ENCODE measurements at places on chromosomes 1 and 21.
A peak's percentile ranks its signal among the peaks of the same experiment; 100 is the strongest.

DNA sequence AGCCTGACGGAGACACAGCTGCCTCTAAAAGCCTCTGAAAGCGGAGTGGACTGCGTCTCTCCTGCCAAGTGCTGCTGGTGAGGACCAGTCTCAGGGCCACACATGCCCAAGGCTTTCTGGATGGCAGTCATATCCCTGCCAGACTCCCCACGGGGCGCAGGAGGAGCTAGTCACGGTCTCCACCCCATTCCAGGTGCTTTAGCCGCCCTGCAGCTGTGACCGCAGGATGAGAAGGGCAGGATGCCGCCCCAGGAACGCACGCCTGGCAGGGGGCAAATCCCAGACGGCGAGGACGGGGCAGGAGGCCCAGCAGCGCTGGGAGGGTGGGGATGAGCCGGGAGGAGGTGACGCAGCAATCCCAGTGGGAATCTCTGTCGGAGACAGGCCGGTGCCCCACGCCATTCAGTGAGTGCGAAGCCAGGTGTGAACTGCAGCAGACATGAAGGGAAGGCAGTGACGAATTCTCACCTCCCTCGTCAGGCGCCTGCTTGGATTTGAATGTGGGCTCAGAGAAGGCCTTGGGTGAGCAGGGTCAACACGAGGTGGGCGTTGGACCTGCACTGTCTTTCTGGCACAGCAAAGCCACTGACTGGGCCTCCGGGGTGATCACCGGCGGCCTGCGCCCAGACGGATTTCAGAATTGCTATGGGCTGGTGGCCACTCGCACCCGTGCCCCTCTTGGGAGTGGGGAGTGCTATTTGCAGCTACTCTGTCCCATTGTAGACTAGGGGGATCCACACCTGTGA is 38.5 kb upstream of the SLC19A1 start:
- DNase-seq = no peak

DNA sequence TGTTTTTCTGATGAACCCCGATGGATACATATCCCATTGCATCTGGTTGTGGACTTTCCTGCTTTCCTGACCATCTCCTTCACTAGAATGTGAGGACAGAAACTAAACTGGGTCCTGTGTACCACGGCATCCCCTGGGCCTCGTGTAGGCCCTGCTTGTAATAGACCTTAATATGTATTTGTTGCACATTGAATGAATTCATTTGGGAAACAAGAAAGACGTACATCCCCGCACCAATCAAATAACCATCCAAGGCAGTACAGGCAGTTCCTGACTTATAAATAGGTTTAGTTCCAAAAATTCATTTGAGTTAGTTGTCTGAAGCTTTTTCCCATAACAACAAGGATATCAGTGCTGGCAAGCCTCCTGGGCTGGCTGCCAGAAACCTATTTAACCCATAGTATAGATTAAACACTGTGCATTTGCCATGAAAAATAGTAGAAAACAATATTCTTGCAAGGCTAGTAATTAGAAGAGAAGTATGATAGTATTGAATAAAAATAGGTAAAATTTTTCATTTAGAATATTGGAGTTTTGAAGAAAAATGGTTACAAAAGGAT is 81.8 kb upstream of the CD34 start:
- DNase-seq = no peak

GRCh38 chr1:42938645-42939615 is 19.7 kb downstream of the SLC2A1 start:
- DNase-seq = no peak

DNA sequence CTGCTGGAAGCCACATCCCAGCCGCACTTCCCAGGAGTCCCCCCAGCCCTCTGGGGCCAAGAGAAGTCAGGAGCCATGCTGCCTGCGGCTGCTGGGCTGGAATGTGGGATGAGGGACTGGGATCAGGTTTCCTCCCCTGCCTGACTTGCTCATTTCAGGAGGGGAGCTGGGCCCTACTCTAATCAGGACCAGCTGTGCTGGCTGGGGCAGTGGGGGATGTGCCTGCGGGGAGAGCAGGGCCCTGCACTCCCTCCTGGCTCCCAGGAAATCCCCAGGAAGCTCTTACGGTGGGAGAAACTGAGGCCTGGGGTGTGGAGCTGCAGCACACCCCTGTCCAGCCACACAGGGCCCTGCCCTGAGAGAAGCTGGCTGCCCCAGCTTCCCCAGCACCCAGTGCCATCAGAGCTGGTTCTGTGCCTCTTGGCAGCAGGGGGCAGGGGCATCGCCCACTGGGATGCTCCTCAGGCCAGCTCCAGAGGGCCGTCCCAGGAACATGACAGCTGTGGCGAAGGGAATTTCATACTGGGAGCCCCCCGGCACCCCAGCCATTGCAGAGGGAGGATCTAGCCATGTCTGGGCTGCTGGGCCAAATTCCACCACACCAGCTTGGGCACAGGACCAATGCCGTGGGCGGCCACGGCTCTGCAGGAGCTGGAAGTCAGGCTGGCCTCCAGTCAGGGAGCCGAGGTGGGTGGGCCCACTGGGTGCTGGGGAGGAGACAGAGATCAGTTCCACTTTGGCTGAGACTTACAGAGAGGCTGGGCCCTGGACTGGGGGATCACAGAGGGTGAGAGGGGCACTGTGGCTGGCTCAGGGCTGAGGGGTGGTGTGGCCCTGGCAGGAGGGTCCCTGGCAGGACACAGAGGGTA is 21.3 kb upstream of the PRSS38 start:
- peak; percentile 83 for DNase-seq

DNA sequence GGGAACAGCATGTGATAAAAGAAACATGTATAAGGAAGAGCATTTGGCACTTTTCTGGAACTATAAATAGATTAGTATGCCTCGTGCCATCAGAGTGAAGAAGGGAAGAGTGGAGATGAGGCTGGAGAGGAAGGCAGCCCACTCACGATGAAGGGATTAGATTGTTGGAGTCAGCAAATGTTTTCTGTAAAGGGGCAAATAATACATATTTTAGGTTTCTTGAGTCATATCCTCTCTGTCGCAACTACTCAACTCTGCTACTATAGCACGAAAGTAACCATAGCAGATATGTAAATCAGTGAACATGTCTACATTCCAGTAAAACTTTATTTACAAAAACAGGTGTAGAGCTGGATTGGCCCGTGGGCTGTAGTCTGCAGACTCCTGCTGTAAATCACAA is 147.8 kb downstream of the TENT5C start:
- no peak for DNase-seq

- DNase-seq = peak; percentile 54
These were observed 51.6 kb downstream of the PLPP3 start for GRCh38 chr1:56527548-56528302.

GRCh38 chr1:93774707-93775106 is 93.1 kb upstream of the BCAR3 start:
- no peak for DNase-seq

GRCh38 chr1:35810096-35810881 is 2.5 kb downstream of the AGO4 start:
- no peak for DNase-seq

DNA sequence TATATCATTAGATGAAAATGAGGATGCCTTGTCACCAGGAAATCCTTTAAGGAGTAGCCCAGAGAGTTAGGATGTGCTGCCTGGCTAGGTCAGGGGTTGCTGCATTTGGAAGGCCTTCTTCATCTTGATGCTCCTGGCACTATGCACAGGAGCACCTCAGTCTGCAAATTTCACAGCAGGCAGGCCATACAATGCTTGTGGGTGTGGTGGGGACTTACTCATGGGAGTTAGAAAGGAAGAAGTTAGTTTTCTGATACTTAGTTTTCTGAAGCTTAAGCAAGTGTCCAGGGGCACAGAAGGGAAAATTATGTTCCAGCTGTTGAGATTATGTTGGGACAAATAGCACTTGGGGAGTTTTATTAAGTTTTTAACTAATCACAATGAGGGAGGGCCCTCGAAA is 11.4 kb downstream of the HLX start:
- DNase-seq = no peak

DNA sequence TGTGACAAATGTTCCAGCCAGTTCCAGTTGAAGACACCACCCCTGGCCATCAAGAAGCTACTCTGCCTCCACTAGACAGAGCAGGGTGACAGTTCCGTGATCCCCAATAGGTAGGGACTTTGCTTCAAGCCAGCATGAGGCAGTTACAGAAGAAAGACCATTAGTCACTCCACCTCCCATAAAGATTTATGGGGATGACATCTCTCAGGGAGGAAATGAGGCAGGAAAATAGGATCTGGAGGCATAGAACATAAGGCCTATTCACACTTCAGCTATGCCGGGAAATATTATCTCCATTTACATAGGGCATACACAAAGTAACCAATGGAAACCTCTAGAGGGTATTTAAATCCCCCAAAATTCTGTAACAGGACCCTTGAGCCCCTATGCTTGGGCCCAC is 3.5 kb upstream of the GBP7 start:
- DNase-seq = no peak

DNA sequence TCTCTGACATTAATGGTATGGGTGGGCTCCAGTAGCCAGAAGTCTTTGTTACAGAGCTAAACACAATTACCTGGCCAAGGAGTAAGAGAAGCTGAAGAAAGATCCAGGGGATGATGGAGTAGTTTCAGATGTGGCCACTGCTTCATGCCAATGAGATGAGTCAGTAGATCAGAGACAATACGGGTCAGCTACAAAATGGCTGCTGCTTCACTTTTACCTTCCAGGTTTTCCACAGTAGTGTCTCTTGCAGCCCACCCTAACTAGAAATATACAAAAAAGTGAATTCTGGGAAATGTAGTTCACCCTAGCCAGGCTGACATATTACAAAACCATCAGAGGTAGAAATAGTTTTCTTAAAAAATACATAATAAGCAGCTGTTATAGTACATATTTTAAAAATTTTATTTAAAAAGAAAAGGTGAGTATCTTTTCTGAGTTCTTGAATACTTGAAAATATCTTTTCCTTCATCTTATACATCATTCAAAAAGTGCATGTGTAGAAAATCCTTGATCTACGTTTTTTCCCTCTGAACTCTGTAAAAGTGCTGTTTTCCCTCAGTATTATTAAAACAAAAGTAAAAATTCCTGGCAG is 36.1 kb downstream of the LRIF1 start:
- DNase-seq = no peak

GRCh38 chr1:36530261-36530660 is 47.5 kb upstream of the CSF3R start:
- no peak for DNase-seq

GRCh38 chr1:942864-943533 is 16.1 kb downstream of the NOC2L start:
- DNase-seq = peak; percentile 89

DNA sequence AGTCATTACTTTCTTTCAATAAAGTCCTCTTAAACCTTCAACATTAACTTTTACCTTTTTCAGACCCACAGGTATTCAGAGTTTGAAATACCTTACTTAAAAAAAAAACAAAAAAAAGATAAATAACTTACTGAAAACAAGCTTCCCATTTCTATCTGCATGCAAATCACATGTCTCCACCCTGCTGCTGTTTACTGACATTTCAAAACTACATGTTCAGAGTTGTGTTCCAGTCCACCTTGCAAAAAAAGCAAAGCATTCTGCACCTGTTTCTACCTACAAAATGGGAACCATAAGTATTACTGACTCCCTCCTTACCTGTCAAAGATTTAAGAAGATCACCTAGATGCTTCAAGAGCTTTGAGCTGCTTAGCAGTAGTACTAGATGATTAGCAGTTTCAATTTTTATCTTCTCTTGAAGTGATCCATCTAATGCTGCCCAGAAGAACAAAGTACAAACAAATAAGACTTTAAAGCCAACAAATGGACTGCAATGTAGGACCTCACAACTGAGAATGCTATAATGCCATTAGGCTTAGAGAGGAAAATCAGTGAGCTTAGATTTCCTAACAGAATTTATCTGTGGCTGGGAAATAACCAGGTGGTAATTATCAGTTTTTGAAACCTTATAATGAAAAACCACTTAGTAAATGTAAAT is 61.2 kb downstream of the ANKRD13C start:
- no peak for DNase-seq

DNA sequence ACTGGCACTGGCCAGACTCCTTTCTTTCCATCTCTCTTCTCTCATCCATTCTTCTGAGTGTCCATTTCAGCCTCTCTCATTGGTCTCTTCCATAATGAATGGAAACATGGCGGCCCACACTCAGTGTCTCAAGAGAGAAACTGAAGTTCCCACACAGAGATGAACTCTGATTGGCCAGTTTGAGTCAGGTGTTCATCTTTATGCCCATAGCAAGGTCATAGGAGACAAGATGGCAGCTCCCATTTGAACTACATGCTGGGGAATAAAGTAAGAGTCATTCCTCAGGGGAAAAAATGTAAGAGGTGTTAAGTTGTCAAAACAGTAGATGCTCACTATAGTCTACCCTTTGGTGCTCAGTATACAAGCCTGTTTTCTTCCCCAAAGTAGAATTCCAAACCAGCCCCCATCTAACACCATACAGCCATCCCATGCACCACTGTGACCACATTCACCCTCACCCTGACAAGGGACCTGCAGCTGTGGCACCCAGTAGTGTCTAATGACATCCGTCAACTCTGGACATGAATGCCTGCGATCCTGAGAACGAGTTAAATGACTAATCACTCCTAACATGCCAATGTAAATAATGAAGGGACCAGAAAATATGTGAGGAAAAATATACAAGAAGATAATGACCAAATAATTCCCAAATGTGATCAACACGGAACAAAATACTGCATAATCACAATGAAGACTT is 12.4 kb downstream of the CDA start:
- DNase-seq = no peak

DNA sequence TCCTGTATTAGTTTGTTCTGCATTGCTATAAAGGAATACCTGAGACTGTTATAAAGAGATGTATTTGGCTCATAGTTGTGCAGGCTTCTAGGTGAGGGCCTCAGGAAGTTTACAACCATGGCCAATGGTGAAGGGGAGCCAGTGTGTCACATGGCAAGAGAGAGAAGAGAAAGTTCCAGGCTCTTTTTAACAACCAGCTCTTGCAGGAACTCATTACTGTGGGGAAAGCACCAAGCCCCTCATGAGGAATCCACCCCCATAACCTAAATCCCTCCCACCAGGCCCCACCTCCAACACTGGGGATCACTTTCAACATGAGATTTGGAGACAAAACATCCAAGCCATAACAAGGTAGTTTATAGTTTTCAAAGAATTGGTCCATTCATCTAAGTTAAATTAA is 5.0 kb upstream of the MEAF6 start:
- no peak for DNase-seq

- no peak for DNase-seq
These were observed 37.1 kb upstream of the ADAM30 start for GRCh38 chr1:119933397-119933796.
